ENCODE measurements at places on chromosomes 5 and 9. TPM values are rescaled to one million over a fixed set of nuclear protein-coding genes. Genes with fewer than 3 reads are reported as not detected.

- no peak for DNase-seq
These were observed 489.3 kb downstream of the TLE4 start for GRCh38 chr9:80061096-80061495.

The DRD1 gene
- total RNA-seq = under 0.01 TPM

DNA sequence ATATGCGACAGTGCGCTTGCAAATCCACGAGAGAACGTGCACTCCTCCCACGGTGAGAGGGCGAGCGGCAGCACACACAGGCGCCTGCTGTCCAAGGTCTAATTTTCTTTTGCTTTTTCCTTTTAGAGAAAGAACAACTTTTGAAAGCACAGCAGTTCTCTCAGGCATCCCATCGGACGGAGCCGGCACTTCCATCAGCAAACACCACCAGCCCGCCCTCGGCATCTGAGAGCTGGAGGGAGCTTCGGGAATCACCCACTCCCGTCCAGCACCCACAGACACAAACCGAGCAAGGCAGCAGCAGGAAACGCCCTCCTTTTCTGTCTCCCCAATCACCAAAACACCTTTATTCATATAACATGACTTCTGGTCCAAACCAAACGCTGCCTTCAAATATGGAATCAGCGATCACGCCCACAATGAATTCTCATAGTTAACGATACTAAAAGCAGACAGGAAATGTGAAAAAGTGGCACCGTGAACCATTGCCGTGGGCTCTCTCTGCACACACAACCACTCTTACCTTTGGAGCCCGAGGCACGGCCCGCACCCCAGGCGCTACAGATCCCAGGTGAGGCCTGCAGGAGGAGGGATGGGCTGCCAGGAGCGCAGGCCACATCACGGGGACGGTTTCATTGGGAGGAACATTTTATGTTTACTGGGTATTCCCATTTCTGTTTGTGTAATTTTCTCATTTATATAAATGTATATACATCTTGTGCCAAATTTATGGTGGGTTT lies 14.2 kb downstream of the LPCAT1 start:
- no peak for DNase-seq

GRCh38 chr9:34552606-34552981 lies 29.8 kb upstream of the ENHO start:
- DNase-seq = no peak

The C5orf58 gene
- not detected for total RNA-seq

The ASTN2 gene
- total RNA-seq = 3.5 TPM

GRCh38 chr5:8831251-8831650 lies 714.6 kb downstream of the SEMA5A start:
- DNase-seq = no peak

DNA sequence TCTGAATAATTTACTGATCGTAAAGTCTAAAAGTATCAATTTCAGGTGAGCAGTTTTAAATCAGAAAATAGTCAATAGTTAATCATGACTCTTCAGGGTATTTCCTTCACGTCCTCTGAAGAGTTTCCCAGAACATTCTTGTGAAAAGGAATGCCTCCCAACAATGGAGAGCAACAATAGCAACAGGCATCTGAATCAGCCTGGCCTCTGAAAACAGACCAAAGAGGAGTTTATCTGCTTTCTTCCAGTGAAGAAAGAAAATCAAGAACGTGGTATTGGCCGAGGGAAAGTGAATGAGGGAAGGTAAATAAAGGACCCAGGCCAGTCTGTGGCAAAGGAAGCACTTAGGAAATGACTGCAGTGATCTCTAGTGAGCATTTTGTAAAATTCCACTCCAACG lies 26.1 kb upstream of the RASGEF1C start:
- DNase-seq = no peak

The TERT gene
- total RNA-seq = not detected
